ENCODE measurements at places on chromosomes 6 and 20.

GRCh38 chr6:13554929-13555333, 19.5 kb upstream of the SIRT5 start:
- no peak for DNase-seq

GRCh38 chr6:81978230-81978629, 225.7 kb upstream of the TENT5A start:
- DNase-seq: no peak

DNA sequence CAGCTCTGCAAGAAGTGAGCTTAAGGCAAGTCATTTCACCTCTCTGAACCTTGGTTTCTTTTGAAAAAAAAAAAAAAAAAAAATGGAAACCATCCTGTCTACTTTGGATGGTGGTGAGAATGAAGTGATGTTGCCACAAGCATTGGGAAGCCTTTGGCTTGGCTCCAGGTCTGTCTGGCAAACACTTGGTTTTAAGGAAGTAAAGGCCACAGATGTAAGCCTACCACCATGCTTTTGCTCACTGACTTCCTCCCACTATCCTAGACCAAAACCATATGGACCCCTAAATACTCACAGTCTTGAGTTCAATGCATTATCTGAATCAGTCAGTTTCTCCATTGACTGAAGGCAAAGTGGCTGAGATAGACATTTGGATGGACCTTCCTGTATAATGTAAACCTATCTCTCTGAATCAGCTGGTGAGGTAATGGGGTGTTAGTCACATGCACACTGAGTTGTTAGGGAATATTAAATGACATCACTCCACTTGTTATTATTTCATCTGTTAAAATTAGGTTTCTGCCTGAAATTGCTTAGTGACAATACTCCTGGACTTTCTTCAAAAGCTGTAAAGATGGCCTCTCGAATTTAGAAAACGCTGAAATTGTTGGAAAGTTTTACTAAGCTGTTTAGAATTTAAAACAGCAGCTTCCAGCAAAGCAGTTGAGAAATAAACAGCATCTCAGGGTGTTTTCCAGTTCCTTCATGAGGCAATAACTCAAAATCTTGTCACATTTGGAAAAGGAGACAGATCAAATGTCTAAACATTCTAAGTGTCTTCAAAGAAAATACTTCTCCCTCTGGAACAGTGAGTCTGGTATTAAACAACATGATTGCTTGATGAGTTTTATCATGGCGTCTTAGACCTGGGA, 833.5 kb downstream of the DHX35 start:
- DNase-seq: no peak

- no peak for DNase-seq
Measured at GRCh38 chr6:108302386-108302785, 7.5 kb downstream of the AFG1L start.

- DNase-seq: no peak
Measured at GRCh38 chr20:16083639-16084280, 489.5 kb downstream of the KIF16B start.

GRCh38 chr6:124907596-124907995, 54.6 kb upstream of the RNF217 start:
- DNase-seq: no peak

Data from stimulated activated CD8-positive, alpha-beta memory T cell treated with anti-CD3 and anti-CD28 coated beads, Interleukin-2, amount 100 ng/mL, for 1 hour (primary cell).